ENCODE measurements at places on chromosomes 1 and 21.

DNA sequence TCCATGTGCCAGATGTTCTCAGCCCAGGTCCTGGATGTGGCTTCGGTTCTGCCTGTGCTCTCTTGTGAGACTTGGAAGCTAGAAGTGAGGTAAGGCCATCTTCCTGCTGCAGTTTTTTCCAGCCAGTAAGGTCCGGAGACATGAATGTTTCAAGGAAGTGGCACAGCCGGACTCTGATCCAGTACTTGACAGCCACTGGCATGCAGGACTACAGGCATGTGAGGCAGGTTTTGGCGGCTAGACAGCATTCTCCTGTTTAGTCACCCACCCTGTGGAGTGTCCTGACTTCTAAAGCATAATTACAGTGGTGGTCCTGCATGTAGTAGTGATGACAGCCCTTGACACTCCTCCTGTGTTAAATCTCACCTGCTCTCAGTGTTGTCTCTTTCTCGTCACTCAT, 72.3 kb downstream of the TNFSF4 start:
- DNase-seq: no peak

GRCh38 chr1:165826565-165827267, 698 bp upstream of the UCK2 start:
- no peak for DNase-seq

DNA sequence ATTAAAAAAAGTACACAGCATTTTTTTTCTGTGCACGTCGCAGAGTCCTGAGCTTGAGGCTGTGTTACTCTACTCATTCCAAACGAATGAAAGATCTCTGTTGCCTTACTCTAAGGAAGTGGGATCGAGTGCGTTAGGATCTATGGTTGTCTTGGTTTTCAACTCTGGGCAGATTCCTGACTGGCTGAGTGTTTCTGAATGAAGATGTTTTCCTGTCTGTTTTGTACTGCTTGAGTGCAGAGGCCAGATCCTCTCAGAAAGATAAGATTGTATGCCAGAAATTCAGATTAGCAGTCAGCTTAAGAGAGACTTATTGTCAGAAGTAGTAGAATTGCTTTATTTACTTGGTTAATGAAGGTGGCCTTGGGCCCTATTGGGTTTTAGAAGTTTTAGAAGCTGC, 14.0 kb downstream of the PLA2G2E start:
- DNase-seq: no peak

DNA sequence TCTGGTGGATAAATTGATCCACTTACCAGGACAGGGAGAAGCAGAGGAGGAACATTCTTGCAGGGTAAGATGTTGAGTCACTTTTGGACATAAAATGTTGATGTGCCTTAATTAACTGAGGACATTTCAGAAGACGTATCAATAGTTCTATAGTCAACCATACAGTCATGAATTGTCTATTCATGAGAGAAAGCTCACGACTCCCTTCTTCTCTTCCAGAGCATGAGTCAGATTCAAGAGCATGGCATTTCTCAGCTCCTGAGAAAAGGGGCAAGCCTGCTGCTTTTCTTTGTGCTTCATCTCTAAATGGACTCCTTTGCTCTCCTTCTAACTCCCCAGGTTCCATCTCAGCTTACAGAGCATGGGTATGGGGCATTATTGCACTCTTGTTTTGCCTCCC, 55.7 kb downstream of the ADGRL4 start:
- no peak for DNase-seq

DNA sequence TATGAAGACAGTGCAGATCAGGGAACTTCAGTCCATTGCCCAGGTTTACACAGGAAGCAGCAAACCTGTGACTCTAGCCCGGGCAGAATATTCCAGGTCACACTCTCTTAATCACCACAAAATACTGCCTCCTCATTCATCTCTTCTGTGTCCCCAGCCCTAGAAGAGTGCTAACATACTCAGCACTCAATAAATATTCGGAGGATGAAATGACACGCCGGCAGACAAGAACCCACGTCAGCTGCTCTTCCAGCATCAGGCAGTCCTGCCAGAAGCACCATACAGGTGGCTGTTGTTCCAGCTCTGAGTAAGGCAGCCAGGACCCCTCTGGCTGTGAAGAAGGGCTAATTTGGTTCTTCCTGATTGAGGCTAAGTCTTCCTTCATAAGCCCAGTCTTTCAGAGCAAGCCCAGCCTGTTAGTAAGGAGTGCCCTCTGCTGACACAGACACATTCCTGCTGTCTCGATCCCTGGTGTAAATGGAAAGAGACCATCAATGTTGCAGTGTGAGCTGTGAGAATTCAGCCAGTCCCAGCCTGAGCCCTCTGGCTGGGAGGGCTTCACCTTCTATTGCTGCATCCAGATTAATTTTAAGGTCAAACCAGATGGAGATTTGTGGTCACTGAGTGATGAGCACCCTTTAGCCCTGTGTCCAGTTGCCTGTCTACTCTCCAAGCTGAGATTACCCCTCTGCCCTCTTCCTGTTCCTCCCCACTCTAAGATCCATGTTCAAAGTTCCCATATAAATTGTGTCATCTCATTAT, 45.0 kb upstream of the KIRREL1 start:
- peak; percentile 62 for DNase-seq

DNA sequence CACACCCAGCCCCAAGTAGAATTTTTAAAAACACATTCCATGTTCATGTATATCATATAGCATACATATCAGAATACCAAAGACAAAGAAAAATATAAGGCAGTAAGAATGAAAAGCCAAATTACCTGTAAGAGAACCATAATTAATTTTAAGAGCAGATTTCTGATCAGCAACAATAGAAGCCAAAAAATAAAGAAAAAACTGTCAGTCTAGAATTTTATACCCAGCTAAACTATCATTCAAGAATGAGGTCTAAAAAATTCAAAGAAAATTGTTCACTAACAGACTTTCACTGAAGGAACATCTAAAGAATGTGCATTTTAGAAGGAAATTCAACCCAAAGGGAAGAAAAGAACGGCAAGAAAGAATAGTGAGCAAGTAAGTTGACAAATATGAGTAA, 10.6 kb upstream of the FUCA1 start:
- no peak for DNase-seq

- no peak for DNase-seq
These were observed 43.3 kb downstream of the NID1 start for GRCh38 chr1:236021424-236022135.

- no peak for DNase-seq
These were observed 124.3 kb downstream of the PGBD5 start for GRCh38 chr1:230301822-230302221.

- DNase-seq: peak; percentile 94
These were observed 84.3 kb upstream of the ARHGAP29 start for GRCh38 chr1:94321662-94322061.

- DNase-seq: no peak
These were observed 14.6 kb downstream of the BLACAT1 start for GRCh38 chr1:205441318-205441633.

- peak; percentile 71 for DNase-seq
These were observed 5.5 kb downstream of the EFNA3 start for GRCh38 chr1:155083865-155084721.

DNA sequence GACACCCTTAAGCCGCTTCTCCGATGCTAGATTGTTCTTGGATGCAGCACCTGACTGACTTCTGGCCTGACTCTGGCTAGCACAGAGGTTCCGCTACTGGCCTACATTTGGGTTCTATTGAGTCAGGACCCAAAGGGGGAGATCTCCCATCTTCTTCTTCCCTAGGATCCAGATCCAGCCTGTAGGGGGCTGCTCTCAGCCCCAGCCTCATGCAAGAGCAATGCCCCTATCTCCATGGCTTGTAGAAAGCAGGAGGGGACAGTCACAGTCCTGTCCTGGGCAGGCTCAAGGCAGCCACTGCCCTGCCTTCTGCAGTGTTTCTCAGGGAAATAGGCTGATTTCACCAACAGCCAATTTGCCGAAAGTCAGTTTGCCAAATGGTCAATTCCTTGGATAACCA, 6.3 kb upstream of the ADAR start:
- no peak for DNase-seq

DNA sequence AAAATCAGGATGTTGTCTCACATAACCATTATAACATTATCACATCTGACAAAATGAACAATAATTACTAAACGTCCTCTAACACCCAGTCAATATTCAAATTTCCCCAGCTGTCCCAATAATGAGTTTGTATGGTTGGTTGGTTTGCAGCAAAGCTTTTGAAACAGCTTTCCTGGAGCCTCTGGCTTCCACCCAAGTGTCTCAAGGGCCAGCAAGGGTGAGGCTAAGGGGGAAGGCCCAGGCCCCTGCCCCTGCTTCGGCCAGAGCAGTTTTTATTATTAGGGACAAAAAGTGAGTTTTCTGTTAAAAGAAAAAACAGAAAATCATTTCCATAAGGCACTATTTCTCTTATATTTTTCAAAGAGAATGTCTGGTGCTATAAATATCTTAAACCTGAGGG, 19.1 kb upstream of the AVPR1B start:
- no peak for DNase-seq

DNA sequence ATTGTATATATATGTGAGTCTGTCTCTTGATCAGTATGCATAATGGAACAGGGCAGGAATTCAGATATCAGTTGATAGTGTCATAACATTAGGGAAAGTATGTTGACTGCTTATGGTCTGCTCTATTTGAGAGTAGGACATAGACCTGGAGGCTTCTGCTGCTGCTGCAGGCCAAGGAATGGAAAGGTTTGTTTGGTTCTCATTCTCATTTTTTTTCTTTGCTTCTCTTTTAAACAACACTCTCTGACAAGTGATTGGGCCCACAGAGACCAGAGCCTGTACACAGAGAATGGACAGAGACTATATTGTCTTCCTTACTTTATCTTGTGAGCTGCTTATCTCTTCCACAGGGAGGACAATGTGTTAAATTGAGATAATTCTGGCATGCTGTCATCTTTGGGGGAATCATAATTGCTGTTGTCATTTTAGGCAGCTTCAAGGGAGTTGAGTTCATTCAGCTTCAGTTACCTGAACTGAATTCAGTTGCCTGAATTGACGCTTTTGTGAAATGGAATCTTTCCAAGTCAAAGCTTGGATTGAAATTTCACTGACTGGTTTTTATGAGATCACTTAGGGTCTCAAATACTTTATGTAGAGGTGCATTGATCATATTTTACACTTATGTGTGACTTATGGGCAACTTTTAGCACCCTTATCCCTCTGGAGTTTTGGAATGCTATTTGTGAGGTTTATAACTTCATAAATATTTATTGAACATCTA, 16.9 kb downstream of the CAP1 start:
- no peak for DNase-seq

DNA sequence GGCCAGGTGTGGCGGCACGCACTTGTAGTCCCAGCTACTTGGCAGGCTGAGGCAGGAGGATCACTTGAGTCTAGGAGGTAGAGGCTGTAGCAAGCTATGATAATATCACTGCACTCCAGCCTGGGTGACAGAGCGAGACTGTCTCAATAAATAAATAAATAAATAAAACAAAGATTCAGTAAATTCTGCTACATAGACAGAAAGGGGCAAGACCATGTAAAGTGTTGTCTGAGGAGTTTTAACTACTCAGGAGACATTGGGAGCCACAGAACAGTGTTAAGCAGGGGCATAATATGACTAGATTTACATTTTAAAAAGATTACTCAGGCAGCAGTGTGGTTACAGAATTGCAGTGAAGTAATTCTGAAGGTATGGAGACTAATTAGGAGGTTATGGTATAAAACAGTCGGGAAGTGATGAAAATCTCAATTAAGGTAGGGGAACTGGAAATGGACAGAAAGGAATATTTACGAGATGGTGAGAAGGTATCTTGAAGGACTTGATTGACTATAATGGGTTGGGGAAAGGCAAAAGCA, 94.7 kb downstream of the ATP1B1 start:
- no peak for DNase-seq

- no peak for DNase-seq
These were observed 5.3 kb upstream of the FAM78B start for GRCh38 chr1:166172106-166172505.

DNA sequence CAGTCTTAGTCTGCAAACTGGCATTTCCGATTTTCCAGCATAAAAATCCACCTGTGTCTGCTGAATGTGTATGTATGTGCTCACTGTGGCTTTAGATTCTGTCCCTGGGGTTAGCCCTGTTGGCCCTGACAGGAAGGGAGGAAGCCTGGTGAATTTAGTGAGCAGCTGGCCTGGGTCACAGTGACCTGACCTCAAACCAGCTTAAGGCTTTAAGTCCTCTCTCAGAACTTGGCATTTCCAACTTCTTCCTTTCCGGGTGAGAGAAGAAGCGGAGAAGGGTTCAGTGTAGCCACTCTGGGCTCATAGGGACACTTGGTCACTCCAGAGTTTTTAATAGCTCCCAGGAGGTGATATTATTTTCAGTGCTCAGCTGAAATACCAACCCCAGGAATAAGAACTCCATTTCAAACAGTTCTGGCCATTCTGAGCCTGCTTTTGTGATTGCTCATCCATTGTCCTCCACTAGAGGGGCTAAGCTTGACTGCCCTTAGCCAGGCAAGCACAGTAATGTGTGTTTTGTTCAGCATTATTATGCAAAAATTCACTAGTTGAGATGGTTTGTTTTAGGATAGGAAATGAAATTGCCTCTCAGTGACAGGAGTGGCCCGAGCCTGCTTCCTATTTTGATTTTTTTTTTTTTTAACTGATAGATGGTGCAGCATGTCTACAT, 2.5 kb upstream of the OLFML3 start:
- DNase-seq: peak; percentile 62

Measured in PC-3 (cell line).